Glutamatergic neuron (in vitro differentiated cells): ENCODE measurements at places on chromosomes 7 and 10.

DNA sequence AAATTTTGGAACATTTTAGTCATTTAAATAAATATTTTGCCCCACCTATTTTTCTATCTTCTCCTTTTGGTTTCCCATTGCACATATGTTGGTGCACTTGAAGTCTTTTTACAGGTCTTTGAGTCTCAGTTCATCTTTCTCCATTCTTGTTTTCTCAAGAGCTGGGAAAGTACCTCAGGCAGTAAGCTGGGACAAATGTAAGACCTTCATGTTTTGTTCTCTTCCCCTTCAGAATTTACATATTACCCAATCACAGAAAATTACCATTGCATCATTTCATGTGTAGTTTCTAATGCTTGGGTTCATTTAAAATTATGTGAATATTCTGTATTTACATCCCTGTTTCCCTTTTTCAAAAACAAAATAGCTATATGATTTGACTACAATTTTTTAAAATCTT is 1150.0 kb upstream of the POT1 start:
- DNase-seq: no peak

DNA sequence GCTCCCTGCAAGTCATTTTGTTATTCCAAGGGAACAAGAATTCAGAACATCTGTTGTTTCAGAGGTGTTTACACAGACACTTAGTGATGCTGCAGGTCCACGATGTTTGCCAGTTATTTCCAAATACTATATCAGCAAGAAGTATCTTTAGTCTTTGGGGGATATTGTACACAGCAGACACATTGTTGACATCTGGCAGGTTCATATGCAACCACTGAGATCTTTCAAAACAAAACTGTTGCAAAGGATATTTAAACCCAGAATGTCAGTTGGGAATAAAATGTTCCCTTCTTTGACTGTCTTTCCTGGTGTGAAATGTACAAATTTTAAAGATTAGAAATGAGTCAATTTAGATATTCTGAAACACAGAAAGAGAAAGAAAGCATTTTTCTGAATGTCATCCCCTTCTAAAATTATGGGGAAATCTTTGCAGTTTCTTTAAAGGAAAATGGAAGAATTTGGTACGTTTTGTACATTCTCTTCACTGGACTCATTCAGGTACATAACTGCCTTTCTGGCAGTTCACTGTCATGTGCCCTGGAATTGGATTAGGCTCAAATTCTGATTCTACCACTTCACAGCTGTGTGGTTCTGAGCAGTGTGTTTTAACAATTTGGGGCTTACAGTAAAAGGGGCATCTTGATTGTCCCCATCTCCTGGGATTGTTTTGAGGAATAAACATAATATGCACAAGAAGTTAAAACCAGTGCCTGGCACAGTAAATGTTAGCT is 40.3 kb upstream of the CELF2 start:
- DNase-seq: no peak

DNA sequence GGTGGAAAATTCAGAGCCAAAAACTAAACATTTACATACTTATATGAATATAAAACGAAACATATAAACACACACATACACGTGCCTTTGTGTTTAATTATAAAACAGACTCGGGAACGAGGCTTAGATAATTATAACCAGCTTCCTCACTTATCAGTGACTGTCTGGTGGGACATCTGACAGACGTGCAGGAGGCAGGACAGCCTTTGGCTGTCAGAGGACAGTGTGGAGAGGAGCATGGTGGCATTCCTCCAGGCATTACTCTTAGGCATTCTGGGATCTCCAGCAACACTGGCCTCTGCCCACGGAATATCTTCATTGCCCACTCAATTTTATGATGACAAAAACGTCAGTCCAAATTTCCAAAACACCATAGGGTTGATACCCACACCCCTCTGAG is 262.2 kb upstream of the NFE2L3 start:
- DNase-seq: no peak

- DNase-seq: no peak
These were observed 138.7 kb upstream of the PCLO start for GRCh38 chr7:83301416-83301815.

DNA sequence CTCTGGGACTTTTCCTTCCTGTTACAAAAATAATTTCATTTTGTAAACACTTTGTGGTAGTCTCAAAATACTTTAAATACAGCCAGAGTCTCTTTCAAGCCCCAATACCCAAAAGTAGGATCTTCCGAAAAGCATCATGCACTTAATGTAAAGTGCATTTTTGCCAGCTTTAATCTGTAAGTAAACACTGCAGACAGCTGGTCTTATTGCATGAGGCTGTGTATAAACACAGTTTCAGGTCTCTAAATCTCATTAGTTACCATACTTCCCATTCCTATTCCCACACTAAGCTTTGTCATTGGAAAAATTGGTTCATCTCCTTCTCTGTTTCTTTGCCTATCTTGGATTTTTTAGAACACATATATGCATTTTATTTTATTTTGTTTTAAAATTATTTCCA is 87.6 kb upstream of the GNAI1 start:
- DNase-seq: no peak

- no peak for DNase-seq
These were observed 35.9 kb downstream of the FAM53B start for GRCh38 chr10:124708246-124708779.

GRCh38 chr10:69307434-69307833 is 29.1 kb downstream of the HK1 start:
- DNase-seq: no peak

- no peak for DNase-seq
These were observed 69.7 kb downstream of the VWA2 start for GRCh38 chr10:114308531-114309363.
